ENCODE measurements at places on chromosomes 7 and 10. TPM values are rescaled to one million over a fixed set of nuclear protein-coding genes. Genes with fewer than 3 reads are reported as not detected.

DNA sequence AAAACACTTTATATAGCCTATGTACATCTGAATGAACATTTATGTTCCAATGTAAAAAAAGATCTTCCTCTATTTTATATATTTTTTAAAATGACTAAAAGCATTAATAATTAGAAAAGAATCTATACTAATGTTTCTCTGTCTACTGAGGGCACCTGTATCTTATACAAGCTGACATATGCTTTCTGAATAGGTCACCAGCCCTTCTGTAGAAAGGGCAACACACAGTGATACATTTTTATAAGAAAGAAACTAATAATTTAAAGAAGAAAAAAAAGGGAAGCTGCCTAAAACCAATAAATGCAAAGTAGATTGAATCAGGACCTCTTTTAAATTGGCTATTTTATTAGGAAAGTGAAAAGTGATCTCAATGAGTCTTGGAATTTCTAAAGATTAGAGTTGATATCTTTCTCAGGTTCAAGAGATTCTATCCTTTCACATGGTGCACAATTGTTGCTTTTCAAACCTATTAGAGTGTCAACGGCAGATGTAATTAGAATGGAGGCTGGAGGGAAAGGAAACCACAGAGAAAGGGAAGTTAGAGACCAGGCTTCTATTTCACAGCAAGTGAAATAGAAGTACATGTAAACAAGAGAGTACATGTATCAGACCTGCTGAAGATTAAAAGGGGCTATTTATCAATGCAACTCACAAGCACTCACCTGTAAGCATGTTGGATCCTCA lies 6.3 kb downstream of the MTPN start:
- peaks cover 5% of the 10 kb centered on the region for H3K4me1 ChIP-seq

GARS1 gene
- polyA plus RNA-seq = 99.3 TPM

ASAH2 gene
- 0.26 TPM for polyA plus RNA-seq

- H3K4me1 ChIP-seq = no peaks in the 10 kb centered on the region
- no peak for DNase-seq
- H3K36me3 ChIP-seq = no peaks in the 10 kb centered on the region
- no peak overlapping the region for H3K4me3 ChIP-seq
Observed at GRCh38 chr10:99858849-99859248, 76.4 kb downstream of the ABCC2 start.
